ENCODE measurements at places on chromosomes 4 and X.

- no peak for DNase-seq
These were observed 102.3 kb upstream of the NAP1L5 start for GRCh38 chr4:88799900-88800299.

- no peak for DNase-seq
These were observed 10.8 kb upstream of the GUCY1B1 start for GRCh38 chr4:155748039-155748438.

DNA sequence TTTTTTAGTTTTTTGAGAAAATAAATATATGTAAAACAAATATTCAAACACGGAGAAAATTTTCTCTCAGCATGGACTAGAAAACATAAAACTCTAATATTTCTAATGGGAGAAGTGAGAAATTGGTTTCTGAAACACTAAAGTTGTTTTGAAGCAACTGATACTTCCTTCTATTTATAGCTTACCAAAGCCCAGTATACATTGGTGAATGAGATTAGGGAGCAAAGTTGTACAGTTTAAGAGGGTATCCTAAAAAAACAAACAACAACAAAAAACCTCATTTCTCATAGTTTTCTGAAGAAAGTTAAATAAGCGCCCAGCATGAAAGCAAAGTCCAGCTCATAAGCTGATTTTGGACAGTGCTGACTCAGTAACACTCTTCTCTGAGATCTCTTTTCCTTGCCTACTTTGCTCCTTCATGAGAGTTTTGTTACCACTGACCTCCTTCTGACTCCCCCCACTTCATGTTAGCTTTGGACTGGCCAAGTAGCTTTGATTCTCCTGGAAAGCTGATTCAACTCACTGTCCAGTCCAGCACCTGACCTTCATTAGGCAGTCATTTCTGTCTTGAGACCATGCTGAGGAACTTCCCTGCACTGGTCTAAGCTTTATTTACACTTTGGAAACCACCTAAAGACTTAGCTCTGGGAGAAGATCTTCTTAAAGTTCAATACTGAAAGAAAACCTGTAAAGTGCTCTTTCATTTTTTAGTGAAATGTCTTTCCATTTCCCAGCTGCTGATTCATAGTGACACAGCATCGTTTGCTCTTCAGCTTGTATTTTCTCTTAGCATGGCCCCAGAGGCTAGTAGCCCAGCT is 21.8 kb upstream of the P2RY10 start:
- no peak for DNase-seq

GRCh38 chr4:128155231-128155855 is 94.2 kb downstream of the LARP1B start:
- no peak for DNase-seq

DNA sequence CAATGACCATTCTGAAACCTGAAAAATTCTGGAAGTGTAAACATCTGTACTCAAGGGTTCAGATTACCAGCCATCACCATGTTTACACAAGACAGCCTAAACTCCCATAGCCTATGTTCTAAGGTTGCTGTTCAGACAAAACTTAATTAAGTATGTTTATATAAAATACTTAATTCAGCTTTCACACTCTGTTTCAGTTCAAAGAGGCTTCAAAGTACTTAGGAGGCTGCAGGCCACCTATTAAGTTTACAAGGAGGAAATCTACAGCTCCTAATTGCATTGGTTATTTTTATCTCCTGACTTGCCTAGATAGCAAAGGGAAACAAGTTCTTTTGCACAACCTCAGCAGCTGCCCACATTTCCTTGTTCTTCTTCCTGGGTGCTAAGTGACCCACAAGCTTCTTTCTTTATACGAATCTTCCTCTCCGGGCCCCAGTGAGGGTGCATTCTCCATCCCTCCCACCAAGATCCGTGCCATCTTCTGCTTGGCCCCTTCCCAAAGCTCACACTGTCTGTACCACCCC is 2.0 kb downstream of the GAK start:
- DNase-seq: no peak
